SK-N-MC (cell line): ENCODE measurements at places on chromosomes 11 and 22.

DNA sequence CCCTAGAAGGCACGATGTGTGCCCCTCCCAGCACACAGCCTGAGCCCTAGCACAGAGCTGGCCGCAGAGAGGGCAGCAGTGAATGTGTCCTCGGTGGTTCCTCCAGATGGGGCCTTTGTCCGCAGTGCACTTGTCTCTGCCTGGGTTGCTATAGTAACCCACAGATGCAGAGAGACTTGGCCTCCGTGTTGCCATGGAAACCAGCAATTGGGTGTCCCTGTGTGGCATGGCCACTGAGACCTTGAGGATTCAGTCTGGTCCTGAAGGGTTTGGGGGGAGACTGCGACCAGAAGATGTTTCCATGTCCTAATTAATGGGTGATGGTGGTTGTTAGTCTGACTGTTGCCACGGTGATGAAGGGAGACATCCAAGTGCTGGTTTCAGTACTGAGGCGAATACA, 42.6 kb upstream of the TUB start:
- DNase-seq = no peak

- DNase-seq = no peak
Observed at GRCh38 chr11:37505406-37505805, 907.4 kb upstream of the RAG2 start.

DNA sequence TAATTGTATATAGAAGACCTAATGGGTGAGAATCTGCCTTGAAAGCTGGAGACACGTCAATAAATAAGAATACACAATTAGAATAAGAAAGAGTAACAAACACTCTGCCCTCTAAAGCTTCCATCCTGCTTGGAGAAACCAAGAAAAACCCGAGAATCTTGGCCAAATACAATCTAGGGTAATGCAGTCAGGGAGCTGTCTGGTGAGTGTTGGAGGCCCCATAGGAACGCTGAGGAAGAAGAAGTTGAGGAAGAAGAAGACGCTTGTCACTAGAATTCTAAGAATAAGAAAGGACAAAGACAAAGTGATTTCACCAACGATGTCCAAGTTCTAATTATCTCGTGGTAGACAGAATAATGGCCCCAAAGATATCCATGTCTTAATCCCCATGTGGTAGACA, 4485.9 kb upstream of the OR11H1 start:
- no peak for DNase-seq

DNA sequence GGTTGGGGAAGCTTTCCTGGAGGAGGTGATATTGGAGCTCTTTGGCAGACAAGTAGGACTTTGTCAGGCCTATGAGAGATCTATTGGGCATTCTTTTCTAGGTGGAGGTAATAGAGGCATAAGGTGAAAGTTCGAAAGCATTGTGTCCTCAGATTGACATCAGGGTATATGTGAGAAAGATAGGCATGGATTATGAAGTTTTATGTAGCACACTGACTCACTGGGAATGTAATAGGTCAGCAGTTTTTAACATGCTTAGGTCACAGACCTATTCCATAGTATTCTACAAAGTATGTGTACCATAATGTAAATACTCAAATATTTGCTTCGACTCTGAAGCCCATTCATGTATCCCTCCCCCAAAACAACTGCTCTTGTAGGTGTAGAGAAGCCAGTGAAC, 11.8 kb downstream of the HIKESHI start:
- no peak for DNase-seq

- DNase-seq = no peak
Observed at GRCh38 chr11:2120359-2121100, 18.7 kb downstream of the IGF2 start.

- DNase-seq = no peak
Observed at GRCh38 chr11:76656050-76656531, 14.5 kb downstream of the LRRC32 start.

- no peak for DNase-seq
Observed at GRCh38 chr11:119615003-119615881, 113.8 kb downstream of the NECTIN1 start.

DNA sequence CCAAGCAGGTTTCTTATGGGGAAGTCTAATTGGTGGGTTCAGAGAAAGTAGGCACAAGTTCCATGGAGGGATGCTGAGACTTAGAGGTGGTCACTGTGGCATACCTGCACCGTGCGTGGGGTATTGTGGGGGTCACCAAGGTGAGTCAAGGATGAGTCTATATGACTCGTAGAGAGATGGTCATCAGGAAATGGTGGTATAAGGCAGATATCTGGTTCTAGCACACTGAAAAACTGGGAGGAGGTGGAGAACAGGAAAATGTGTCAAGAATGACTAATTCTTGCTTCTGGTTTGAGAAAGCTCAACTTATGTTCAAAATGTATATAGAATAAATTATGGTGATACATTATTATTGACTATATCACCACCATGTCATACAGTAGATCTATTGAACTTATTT, 258.1 kb downstream of the RAB38 start:
- no peak for DNase-seq

GRCh38 chr22:43826142-43827002, 14.3 kb upstream of the EFCAB6 start:
- DNase-seq = no peak

DNA sequence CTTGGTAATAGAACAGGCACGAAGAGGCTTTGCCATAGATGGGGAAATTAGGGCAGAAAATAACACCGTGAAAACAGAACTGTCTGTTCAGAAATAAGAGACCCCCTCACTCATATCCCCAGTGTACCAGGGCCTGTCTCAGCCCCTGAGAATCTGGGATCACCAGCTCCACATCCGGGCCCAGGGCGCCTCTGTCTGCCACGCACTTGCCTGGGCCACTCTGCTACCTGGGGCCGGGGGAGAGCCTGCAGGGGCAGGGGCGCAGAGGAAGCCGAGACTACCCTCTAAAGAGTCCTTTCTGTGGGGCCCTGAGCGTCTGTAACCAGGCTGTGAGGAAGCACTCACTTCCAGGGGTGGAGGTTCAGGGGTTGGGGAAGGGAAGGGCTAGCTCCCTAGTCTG, 19.8 kb downstream of the NECTIN1 start:
- no peak for DNase-seq

DNA sequence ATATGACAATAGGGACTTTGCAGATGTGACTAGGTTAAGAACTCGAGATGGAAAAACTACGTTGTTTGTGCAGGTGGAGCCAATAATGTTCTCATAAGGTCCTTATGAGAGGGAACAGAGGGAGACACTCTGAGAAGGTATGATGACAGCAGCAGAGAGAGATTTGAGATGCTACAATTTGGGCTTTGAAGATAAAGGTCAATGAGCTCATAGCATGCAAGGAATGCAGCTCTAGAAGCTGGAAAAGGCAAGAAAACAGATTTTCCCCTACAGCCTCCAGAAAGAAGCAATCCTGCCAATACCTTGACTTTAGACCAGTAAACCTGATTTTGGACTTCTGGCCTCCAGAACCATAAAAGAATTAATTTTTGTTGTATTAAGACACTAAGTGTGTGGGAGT, 21.1 kb downstream of the FAM76B start:
- no peak for DNase-seq

GRCh38 chr22:20021196-20022181, 579 bp downstream of the TANGO2 start:
- no peak for DNase-seq

DNA sequence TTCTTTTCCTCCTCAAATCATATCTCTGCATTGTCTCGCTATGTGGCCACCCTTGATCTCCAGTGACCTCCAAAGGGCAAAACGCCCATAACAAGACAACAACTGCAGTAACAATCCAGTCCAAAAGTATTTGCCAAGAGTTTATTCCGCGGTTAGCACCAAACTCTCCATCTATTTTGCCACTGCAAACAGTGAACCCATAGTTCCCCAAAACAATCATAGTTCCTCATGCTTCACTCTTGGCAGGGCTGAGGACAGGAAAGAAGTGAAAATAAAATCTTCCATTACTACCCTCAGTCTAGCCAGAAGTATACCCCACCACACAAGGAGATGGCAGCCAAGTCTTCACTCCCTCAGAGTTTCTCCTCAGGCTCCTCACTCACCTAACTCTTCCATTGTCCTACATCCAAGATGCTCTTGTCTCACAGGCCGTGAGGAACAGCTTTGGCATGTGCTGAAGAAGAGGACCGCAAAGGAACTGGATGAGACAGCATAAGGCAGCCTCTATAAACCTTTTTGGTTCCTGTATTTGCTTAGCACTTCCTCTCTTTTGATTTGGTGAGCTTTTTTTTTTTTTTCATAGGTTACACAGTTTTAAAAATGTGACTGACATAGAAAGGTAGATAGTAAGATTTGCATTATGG, at the start of gene LPXN:
Gene LPXN (minus strand): TSS at position 480 of the 644 bp plus-strand sequence. CDS start 84 bp downstream, at position 396.
- DNase-seq = no peak

- DNase-seq = no peak
Observed at GRCh38 chr11:103970701-103971249, 65.7 kb upstream of the DDI1 start.

GRCh38 chr11:133560472-133560855, 28.2 kb upstream of the OPCML start:
- DNase-seq = no peak

- DNase-seq = no peak
Observed at GRCh38 chr11:117828611-117829368, 4.2 kb upstream of the FXYD2 start.

DNA sequence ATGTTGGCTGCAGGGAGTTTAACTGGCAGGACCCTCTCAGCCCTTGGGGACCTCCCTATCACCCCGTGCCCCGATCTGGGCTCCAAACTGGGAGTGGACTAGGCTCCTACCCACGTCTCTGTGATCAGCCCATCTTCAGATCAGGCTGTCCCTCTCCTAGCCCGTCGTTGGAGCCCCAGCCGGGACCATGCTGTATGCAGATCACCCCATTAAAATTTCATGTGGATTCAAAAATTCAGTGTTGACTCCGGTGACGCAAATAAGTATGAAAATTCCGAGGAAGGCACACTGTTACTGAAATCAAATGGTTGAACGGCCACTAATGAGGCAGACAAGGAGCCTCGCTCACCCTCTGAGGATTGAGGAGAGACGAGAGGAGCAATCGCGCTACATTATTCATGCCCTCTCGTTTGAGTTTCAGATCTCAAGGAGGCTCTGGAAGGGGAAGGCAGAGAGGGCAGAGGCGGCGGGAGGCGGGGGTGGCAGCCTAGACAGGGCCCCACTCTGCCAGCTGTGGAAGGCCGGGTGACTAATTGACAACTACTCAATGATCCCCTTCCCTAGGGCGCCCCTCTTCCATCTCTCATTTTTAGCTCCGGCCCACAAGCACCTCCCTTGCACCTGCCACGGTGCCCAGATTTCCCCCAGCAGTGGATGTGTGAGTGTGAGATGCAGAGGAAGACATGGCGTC, 255.4 kb downstream of the MIAT start:
- no peak for DNase-seq

- no peak for DNase-seq
Observed at GRCh38 chr11:40689823-40690222, 769.6 kb downstream of the LRRC4C start.

DNA sequence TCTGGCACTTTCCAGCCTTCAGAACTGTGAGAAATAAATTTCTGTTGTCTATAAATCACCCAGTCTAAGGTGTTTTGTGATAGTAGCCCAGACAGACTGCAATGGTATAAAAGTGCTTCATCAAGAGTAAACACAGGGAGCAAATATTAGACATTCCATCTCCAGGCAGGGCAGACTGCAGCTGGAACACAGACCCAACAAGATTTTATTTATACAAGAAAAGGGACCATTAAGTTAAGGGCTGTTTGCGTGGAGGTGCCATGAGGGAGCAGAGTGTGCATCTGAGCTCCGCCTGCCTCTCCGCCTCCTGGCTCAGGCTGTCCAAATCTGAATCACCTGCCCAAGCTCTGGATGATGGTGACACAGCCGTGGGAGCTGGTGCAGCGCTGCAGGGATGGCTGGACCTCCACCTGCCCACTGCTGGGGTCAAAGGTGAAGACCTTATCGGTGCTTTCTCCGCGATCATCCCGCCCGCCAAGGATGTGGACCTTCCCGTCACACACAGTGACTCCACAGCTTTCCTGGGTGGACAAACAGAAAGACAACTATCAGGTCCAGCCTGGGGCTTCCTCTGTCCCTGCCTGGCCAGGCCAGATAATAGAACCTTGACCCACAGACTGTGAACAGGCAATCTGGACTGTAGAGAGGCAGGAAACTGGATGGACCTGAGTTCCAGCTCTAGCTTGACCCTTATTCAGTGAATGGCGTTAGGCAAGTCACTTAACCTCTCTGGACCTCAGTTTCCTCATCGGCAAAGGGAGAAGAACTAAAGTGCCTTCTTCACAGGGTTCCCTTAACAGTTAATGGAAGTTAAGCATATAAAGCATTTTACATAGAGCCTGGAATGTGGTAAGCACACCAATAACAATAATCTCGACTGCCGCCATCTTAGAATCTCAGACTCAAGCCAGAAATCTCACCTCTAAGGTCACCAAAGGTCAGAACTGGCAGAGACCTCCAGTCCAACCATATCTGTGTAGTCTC, 10.5 kb downstream of the KLHL35 start:
- no peak for DNase-seq

GRCh38 chr11:69075421-69076128, 26.8 kb downstream of the TPCN2 start:
- DNase-seq = no peak

GRCh38 chr11:44400431-44400830, 90.5 kb upstream of the ALX4 start:
- no peak for DNase-seq

- no peak for DNase-seq
Observed at GRCh38 chr11:13761250-13761649, 92.8 kb downstream of the FAR1 start.

- no peak for DNase-seq
Observed at GRCh38 chr22:43236411-43237166, 49.7 kb upstream of the TTLL12 start.

DNA sequence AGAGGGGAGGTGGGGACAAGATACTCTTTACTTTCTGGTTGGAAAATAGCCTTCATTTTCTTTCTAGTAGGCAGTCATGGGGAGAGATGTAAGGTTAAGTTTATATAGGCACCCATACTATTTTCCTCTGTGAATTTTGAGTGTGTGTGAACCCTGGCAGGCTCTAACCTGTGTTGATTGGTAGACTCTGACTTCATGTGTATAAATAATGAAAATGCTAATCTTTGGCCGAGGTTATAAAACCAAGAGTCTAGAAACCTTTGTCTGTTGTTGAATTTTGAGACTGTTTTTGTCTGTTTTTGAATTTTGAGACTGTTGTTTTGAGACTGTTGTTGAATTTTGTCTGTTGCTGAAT, 14.0 kb downstream of the TRIM44 start:
- DNase-seq = no peak

- no peak for DNase-seq
Observed at GRCh38 chr11:36750349-36750748, 152.3 kb upstream of the RAG2 start.

- DNase-seq = no peak
Observed at GRCh38 chr11:69718147-69718546, 14.3 kb upstream of the FGF19 start.

DNA sequence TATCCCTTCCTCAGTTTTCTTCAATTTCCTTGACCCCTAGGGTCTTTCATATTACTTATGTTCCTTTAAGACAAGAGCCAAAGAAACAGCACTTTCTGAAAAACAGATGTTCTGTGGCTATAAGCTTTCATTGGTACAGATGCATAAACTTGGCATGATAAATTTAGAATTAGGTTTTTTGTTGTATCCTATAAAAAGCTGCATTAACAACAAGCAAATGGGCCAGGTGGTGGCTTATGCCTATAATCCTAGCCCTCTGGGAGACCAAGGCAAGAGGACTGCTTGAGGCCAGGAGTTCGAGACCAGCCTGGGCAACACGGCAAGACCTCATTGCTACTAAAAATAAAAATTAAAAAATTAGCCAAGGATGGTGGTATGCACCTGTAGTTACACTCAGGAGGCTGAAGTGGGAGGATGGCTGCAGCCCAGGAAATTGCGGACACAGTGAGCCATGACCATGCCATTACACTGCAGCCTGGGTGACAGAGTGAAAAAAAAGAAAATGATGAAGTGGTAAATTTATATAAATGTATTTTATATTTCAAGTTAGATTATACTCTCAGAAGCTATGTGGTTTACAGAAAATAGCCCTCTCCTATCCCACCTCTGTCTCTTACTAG, 18.3 kb downstream of the KMT5B start:
- DNase-seq = no peak
